Pulmonary artery endothelial cell (primary cell): ENCODE measurements at places on chromosomes 7 and 10.

- DNase-seq = no peak
Observed at GRCh38 chr7:75694638-75695399, 43.9 kb downstream of the HIP1 start.

DNA sequence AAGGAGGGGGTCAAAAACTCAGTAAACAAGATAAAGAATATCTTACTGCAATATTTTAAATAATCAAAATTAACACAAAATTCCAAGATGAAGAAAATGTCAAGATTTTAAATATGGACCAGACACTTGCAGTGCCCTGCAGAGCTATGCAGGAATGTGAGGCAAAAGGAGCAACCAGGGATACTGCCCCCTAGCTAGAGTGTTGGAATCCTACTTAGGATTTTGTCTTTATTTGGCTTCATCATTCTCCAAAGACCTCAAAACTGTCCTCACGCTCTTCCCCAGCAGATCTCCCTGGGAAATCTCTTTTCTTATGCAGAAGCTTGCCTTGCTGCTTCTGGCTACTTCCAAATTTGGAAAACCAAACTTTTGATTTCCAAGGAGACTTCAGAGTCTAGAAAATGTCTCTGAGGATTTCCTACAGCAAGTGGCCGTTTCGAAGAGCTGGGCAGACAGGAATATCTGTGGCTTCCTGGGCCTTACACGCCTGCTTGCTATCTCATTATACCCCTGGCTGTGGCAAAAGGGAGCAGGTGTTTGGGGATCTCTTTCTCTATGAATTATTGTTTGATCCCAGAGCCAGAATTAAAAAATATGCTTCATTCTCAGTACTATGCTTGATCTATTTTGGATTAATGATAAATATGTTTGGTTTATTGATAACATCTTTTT is 232.2 kb upstream of the BMPER start:
- DNase-seq = no peak

GRCh38 chr7:28823582-28823981 is 134.5 kb downstream of the TRIL start:
- no peak for DNase-seq

DNA sequence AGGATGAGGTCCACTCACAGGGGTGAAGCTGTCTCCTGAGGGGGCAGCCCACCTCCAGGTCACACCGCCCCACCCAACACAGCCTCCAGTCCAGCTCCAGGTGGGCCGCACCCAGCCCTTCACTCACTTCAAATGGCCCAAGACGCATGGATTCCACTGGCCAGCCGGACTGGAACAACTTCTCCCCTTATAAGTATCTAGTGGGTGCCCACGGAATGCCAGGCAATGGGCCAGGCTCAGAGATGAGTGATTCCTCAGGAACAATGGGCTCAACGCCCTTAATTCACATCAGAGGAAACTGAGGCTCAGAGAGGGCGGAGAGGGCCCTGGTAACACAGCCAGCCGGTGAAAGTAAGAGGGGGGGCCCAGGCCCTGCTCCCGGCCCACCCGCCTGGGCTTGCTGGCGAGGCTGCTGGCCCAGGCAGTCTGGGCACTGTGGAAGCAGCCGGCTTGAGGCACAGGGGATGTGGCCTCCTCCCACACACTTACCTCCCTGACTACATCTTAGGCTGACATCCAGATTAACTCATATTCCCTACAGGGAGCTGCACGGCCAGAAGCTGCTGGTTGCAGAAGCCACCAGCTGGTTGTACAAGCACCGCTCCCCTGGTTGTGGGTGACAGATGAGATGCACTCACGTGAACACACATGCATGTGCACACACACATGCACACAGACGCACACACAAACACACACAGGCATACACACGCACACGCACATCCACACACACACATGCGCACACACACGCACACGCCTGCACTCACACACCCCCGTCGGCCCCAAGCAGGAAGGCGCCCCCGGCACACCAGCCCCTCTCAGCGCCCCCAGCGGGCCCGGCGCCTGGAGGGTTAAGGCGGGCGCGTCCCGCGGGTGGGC is 1.0 kb upstream of the FAM20C start:
- no peak for DNase-seq

DNA sequence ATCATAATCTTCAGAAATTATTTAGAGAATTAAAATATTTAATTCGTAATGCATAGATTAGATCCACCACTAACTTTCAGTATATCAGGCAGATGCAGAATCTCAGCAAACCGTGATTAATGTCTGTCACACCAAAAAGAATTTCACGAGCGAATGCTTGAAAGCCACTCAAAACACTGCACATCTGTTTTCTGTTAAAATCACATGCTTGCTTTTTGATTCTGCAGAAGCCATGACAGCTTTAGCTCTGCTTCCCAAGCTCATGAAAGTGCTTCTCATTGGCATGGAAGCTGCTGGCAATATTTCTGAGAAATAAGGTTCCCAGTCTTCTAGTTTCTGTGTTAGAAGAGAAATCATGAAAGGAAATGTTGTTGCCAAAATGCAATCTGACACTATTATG is 837.8 kb upstream of the LRRN3 start:
- DNase-seq = no peak

DNA sequence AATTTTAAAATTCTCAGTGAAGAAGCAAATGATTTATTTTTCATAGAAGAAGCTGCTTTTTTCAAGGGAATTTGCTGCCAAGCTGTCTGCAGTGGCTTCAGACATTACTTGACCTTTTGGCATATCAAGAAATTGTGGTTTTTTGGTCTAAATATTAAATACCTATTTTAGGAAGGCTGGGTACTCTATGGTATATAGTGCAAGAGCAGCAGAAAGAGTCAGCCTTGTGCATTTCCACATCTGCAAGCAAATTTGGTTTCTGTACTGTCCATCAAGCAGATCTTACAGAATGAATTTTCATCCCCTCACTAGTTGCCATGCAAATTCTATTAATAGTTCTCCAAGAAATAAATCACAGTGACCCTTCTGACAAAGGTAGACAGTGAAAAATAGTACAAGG is 222.0 kb downstream of the BICC1 start:
- DNase-seq = no peak

- DNase-seq = no peak
Observed at GRCh38 chr7:116328161-116328560, 117.8 kb downstream of the TES start.

DNA sequence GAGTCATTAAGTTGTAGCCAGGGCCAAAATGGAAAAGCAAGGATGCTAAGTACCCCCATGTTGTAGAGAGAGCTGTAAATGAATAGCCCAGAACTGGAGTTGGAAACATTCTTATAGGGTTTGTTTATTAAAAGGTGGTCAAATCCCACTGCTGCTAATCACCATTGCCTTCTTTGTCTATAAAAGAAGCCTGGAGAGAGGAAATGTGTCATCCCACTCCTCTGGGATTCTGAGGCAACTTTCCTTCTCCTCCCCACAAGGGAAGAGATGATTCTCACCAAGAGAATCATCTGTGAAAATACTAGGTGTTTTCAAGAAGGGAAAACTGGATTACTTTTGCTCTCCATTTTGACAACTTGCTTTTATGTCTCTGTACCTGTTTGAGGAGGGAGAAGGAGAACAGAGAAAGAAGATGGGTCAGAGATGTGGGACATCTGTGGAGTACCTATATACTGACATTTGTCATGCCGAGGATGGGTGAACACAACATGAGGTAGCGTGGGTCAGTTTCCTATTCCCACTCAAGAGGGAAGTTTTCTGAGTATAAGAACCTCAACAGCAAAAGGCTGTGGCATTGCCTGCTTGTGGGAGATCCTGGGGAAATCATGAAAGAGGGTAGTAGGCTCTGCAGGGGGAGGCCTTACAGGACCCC is 262.2 kb downstream of the KIF20B start:
- no peak for DNase-seq

DNA sequence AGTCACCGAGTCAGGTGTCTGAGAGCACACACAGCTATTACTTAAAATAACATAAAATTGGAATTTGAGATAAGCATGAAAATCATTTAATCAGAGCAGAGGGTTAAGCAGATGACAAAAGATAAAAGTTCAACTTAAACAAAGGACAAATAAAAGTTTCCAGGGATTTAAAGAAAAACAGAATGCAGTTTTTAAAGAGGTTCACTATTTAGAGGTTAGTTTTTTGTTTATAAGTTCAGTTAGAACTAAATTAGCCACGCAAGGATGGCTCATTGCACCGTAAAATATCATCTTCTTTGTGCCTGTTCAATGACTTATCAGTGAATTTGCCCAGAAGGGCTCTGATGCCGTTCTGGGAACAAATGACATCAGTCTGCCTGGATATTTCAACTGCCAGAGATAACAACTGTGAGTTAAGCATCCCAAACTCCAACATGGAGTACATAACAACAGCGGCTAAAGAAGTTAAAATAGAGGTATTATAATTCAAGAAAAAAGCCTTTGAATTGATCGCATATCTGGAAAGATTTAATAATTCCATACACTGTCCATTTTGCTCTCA is 107.8 kb downstream of the ANK3 start:
- no peak for DNase-seq

GRCh38 chr7:156993021-156993924 is 17.2 kb downstream of the MNX1 start:
- DNase-seq = no peak

- no peak for DNase-seq
Observed at GRCh38 chr7:23387583-23387982, 82.7 kb downstream of the IGF2BP3 start.

DNA sequence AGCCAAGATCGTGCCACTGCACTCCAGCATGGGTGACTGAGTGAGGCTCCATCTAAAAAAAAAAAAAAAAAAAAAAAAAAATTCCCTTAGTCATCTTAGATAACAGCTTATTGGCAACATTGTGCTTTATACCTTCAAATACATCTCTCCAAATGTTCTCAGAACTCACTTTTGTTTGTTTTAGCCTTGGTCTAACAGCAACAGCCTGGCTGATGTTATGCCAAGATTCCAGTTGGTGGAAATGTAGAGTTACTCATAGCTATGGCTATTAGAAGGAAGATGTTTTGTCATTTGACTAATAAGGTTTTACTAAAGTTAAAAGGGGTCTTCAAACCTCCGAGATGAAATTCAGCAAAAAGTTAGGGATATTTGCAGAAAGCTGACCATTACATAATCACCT is 481.4 kb downstream of the NEBL start:
- no peak for DNase-seq

- no peak for DNase-seq
Observed at GRCh38 chr10:32159264-32159663, 103.0 kb upstream of the KIF5B start.

DNA sequence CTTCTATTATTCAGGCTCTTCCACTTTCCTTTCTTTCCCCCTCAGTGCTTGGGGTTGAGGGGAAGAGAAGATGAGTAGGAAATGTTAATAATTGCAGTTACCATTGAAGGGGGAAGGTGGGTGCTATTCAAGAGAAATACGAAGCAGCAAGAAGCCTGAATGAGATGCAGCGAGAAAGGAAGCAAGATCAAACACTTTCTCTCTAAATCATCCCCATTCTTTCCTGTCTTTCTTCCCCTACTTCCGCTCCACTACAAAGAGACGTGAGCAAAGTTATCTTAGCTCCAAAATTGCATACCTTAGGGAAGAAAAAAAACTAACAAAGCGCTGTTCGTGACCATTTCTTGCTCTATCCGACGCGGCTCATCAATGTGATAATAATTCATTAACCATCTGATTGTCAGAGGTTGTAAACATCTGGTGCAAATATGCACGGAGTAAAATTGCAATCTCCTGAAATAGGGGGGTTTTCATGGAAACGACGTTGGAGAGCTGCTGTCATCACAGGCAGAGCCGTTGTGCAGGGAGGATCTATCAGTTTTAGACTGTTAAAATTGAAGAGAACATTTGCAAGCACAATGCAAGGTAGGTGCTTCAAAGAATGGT is 15.2 kb upstream of the PARD3 start:
- DNase-seq = no peak

DNA sequence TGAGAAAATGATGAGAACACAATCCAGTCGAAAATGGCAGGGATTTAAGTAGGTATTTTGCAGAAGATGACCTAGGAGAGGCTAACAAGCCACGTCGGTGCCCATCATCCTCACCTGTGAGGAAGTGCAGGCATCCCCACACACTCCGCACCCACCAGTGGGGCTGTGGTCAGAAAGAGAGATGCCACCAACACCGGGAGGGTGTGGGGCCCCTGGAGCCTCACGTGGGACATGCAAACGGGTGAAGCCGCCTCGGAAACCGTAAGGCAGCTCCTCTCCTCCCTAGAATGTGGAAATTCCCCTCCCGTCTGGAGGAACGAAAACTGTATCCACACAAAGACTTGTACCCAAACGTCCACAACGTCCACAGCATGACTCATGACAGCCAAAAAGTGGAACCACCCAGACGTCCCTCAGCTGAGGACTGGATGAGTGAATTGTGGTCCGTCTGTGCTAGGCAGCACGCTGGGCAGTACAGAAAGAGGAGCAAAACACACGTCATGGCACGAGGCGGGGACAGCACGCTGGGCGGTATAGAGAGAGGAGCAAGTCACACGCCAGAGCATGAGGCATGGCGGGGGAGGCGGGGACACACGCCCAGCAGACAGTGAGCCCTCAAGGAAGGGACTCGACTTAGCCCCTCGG is 246.0 kb downstream of the ELFN1 start:
- no peak for DNase-seq

DNA sequence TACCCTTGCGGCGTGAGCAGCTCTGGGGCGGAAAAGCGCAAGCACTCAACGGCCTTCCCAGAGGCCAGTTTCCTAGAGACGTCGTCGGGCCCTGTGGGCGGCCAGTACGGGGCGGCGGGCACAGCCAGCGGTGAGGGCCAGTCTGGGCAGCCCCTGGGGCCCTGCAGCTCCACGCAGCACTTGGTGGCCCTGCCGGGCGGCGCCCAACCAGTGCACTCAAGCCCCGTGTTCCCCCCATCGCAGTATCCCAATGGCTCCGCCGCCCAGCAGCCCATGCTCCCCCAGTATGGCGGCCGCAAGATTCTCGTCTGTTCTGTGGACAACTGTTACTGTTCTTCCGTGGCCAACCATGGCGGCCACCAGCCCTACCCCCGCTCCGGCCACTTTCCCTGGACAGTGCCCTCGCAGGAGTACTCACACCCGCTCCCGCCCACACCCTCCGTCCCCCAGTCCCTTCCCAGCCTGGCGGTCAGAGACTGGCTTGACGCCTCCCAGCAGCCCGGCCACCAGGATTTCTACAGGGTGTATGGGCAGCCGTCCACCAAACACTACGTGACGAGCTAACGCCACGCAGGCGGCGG is 12.6 kb downstream of the TRIM8 start:
- no peak for DNase-seq

DNA sequence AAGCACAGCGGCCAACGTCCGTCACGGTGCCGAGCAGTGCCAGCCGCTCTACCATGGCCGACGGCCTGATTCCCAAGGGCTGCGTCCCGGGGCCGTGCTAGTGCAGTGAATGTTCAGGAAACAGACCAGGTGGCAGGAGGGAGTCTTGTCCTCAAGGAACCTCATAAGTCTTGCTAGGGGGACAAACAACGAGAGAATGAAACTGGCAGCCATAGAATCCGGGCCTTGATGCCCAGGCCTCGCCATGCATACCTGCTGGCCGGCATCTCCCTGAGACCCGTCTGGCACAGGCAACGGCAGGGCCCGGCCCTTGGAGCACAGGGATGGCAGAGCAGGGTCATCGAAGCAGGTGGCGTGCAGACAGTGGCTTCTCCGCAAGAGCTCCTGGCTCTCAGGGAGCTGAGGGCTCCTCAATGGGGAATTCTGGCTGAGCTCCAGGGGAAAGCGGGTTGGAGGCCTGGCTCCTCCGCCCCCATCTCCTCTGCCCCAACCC is 58.8 kb downstream of the DIP2C start:
- DNase-seq = no peak

- no peak for DNase-seq
Observed at GRCh38 chr10:116385994-116386809, 41.4 kb upstream of the PNLIPRP3 start.

GRCh38 chr7:17293481-17293880 is 5.0 kb upstream of the AHR start:
- no peak for DNase-seq
